ENCODE measurements at places on chromosomes 5 and 9.

DNA sequence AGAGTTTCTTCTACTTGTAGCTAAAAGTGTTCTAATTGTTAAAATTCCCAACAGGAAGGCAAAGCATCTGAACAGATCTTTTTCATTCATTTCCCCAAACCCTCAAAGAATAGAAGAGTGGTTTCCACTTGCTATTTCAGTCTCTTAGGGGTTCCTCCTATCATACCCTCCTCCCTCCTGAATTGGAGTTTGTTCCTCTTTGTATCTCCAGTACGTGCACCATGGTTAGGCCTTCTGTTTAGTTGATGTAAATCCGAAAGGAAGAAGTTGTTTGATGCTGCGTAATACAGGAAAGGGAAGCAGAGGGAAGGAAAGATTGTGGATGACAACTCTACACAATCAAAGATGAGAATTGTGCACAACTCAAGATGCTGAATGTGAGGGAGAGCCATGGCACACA, 303.6 kb downstream of the PIK3R1 start:
- DNase-seq: no peak

DNA sequence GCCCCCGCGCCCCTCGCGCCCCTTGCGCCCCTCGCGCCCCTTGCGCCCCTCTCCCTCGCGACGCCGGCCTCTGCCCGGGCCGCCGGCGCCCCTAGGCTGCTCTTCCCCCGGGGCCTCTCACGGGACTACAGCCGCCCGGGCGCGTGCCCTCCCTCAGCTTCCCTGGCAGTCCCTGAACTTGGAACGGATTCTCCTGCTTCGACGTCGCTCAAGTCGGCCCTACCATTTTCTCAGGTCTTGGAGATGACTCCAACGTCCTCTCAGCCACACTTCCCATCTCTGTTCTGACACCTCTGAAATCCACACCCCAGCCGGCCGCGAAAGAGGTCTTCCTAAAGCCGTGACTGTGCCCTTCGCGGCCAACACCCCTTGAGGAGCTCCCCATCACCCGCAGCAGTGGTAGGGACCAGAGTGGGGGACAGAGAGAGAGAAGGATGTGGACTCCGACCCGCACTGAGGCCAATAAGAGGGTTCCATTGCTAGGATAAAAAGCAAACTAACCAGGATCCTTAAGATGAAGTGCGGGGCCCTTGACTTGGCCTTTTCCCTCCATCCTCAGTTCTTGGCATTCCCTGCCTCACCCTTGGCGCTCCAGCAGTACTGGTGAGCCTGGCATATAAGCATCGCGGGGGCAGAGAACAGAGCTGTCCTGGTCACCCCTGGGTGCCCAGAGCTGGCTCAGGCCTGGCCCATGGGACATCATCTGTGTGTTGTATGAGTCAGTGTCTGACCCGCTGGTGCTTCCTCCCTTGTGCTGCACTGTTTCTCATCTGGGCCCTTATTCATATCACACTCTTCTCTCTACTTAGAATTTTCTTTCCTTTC, 38.6 kb upstream of the GARNL3 start:
- DNase-seq: no peak

DNA sequence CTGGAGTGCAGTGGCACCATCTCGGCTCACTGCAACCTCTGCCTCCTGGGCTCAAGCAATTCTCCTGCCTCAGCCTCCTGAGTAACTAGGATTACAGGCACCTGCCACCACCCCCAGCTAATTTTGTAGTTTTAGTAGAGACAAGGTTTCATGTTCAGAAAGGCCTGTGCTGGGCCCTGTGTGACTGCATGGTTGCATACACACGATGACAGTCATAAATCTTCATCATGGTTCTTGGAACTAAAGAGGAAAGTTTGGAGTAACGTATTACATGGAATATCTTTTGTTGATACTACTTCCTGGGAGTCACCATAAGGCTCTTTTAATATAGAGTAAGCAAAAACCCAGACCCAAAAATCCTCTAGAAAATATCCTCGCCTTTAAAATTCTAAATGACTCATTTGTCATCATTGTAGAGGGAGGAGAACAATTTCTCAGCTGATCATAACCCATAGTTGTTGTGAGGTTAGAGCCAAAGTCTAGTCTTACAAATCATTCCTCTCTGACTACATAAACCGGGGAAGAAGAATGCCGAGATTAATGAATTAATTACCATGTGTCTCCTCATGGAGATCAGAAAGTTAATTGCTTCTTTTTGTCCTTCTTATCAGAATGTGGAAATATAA, 47.0 kb downstream of the KLF9 start:
- DNase-seq: no peak

DNA sequence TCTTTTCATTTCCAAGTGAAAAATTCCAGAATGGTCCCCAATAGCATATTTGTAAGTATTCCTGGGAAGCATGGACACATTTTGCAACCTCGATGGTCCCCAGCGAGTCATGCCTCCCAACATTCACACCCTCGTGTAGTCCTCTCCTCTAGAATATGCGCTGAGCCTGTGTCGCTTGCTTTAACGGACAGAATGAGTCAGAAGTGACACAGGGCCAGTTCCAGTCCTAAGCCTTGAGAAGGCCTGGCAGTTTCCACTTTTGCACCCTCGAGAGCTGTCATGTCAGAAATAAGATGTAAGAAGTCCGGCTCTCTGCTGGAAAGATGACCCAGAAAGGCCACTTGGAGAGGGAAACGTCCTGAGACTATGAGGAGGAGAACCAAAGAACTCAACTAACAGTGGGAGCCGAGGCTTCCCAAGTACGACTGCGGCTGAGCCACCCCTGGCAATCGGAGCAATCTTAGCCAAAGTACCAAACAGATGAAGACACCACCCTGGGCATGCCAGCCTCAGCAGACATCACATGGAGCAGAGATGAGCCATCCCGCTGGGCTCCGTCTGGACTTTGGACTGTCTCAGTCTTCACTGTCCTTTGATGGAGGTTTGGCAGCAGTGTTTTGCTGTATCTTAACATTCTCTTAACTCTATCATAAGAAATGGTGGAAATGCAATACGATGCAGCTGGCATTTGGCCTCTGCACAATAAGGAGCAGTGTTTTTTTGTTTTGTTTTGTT, 42.6 kb upstream of the GFPT2 start:
- DNase-seq: no peak

- no peak for DNase-seq
Measured at GRCh38 chr9:72420783-72421182, 55.8 kb upstream of the ZFAND5 start.

GRCh38 chr5:152188251-152188650, 216.8 kb downstream of the NMUR2 start:
- no peak for DNase-seq

- no peak for DNase-seq
Measured at GRCh38 chr5:666816-667498, 26.2 kb downstream of the TPPP start.

DNA sequence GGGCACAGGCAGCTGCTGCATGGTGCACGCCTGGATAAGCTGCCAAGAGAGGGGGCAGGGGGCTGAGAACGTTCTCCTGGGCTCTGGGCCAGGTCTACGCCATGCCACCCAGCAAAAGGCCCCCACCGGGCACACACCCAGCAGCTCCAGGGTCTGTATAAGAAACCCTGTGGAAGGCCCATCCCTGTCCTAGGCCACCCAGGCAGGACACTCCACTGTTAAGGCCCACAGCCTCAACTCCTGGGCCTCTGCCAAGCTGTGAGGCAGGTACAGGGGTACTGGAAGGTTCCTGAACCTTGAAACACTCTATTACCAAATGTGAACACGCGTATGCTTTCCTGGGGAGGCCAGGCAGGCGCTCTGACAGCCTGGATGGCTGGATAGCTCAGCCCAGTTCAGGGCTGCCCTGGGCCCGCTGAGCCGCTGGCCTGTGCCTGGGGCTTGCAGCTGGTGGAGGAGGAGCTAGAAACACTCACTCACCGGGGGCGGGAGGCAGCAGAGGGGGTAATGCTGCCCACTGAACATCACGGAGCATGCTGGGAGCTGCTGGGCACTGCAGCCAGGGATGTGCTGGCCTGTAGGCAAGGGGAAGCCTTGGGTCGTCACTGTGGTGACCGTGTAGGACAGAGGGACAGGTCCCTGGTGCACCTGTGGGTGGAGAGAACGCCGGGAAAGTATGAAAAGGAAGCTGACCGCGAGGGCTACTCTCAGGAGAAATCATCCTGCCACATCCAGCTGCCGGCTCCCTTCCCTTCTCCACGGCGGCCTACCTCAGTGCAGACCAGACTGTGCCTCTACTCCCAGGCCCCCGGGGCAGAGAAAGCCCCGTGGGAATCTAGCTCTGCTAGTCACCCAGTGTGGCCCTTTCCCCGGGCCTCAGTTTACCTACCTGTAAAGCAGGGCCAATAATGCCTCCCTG, 6.0 kb downstream of the RNF44 start:
- no peak for DNase-seq

GRCh38 chr5:95069948-95070347, 214.9 kb downstream of the MCTP1 start:
- no peak for DNase-seq

- no peak for DNase-seq
Measured at GRCh38 chr5:76325876-76326491, 77.1 kb upstream of the IQGAP2 start.

GRCh38 chr5:139930406-139930805, 112.7 kb downstream of the NRG2 start:
- no peak for DNase-seq

GRCh38 chr5:169527863-169528262, 55.7 kb upstream of the SPDL1 start:
- no peak for DNase-seq

- no peak for DNase-seq
Measured at GRCh38 chr5:41695920-41696582, 174.2 kb downstream of the OXCT1 start.

- DNase-seq: no peak
Measured at GRCh38 chr9:92184041-92184564, 68.9 kb upstream of the SPTLC1 start.

DNA sequence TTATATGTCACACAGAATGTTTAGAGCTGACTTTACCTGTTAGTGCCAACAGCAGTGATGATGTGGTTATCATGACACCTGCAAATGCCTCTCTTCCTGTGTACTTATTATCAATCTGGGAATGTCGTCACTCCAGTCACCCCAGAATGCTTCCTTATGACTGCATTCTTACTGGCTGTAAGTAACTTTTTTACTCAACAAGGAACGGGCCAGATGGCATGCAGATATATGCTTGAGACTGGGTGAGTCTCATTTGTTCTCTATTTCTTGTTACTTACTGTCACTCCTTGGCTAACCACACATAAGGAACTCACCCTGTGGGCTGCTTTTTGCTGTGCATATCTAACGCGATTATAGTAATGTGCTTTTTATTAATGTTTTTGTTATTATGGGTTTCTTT, 385.5 kb upstream of the MEF2C start:
- no peak for DNase-seq

GRCh38 chr5:10566543-10567068, 2.7 kb downstream of the ANKRD33B start:
- no peak for DNase-seq

- DNase-seq: no peak
Measured at GRCh38 chr9:35423499-35423898, 66.4 kb upstream of the RUSC2 start.

- DNase-seq: no peak
Measured at GRCh38 chr9:70291446-70291845, 32.7 kb downstream of the SMC5 start.

GRCh38 chr5:33807771-33808170, 84.0 kb downstream of the ADAMTS12 start:
- no peak for DNase-seq

- no peak for DNase-seq
Measured at GRCh38 chr5:96090215-96090614, 128.6 kb upstream of the ELL2 start.

DNA sequence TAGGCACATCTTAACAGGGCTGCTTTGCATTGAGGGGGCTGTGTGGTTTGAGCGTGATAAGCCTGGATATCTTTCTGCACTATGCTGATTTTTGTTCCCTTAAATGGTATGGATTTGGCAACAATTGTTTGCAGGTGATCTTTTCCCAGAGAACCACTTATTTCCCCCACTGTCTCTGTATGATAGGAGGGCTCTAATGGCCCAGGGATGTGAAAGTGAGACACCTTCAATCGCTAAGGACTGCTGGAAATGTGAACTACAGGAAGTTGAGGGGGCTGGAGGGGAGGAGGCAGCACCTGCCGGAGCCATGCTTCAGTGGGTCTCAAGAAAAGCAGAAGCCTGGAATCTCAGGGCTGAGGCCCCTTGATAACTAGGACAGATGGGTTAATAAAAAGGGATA, 29.4 kb downstream of the SYK start:
- DNase-seq: no peak

DNA sequence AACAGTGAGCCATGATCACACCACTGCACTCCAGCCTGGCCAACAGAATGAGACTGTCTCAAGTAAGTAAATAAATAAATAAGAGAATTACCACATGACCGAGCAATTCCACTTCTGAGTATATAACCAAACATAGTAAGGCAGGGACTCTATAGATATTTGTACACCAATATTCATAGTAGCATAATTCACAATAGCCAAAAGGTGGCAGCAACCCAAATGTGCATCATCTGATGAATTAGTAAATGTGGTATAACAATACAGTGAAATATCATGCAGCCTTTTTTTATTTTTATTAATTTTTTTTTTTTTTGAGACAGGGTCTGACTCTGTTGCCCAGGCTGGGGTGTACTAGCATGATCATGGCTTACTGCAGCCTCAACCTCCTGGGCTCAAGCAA, 33.1 kb downstream of the ALDH7A1 start:
- no peak for DNase-seq

GRCh38 chr9:123524866-123525265, 168.9 kb downstream of the CRB2 start:
- no peak for DNase-seq

- DNase-seq: no peak
Measured at GRCh38 chr9:121294151-121294743, 26.3 kb downstream of the GSN start.

GRCh38 chr5:107794741-107795140, 124.0 kb upstream of the EFNA5 start:
- DNase-seq: no peak

GRCh38 chr5:143605403-143606005, 202.0 kb upstream of the NR3C1 start:
- no peak for DNase-seq

GRCh38 chr5:62111428-62111827, 194.6 kb upstream of the KIF2A start:
- DNase-seq: no peak

DNA sequence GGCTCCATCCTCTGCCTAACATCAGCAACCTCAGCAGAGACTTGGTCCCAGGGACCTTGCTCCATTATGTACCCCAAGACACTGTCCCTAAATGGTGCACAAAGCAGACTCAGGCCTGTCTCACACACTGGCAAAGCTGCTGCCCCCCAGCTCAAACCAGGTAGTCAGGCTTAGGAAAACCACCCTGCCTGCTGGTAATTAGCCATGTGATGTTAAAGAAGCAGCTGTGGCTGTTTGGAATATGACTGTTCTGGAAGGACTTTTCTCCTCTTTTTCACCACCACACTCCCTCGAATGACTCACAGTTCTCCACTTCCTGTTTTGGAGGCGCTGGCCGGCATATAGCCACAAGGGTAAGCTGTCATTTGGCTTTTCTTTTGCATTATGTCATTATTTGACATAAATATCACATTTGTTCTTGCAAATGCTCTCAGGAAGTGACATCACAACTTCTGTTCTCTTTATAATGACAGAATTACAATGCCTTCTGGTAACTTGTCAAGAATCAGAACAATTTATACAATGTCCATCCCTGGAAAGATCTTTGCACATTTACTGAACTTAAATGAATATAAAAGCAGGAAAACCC, 113.9 kb downstream of the SUSD1 start:
- DNase-seq: peak; percentile 98

All from kidney capillary endothelial cell (primary cell).